Heart right ventricle (tissue), 16 donors: ENCODE measurements at places on chromosomes 2 and 18.

DNA sequence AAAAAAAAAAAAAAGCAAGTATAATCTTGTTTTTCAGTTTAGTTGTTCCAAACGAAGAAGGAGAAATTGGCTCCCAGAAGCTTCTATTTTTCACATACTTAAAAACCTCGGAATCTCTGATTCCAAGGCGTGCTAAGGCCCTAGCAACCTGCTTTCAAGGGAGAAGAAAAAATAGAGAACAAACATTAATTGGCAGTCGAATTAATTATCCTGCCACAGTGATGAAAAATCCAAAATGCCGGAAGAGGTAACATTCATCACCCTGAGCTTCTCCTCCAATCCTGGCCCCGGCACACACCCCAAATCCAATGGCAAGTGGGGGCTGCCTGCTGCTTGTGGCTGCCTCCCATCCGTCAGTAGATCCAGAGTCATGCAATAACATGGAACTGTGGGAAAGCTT, 250.2 kb upstream of the CHAC2 start:
- H3K4me1 ChIP-seq = no peaks in the 10 kb centered on the region
- no peak for DNase-seq
- H3K36me3 ChIP-seq = no peaks in the 10 kb centered on the region
- H3K27me3 ChIP-seq = no peaks in the 10 kb centered on the region
- H3K4me3 ChIP-seq = no peak overlapping the region

GRCh38 chr2:142742371-142743214, 134.9 kb upstream of the KYNU start:
- H3K36me3 ChIP-seq = no peaks in the 10 kb centered on the region
- no peak overlapping the region for H3K27ac ChIP-seq
- no peaks in the 10 kb centered on the region for H3K4me1 ChIP-seq
- no peaks in the 10 kb centered on the region for H3K27me3 ChIP-seq
- DNase-seq = no peak

- no peak overlapping the region for H3K27ac ChIP-seq
- DNase-seq = no peak
- H3K36me3 ChIP-seq = no peaks in the 10 kb centered on the region
Measured at GRCh38 chr2:240196716-240197461, 56.4 kb upstream of the OTOS start.

GRCh38 chr2:48248251-48248933, 281.6 kb upstream of the STON1 start:
- peaks cover 22% of the 10 kb centered on the region for H3K4me1 ChIP-seq
- no peak for DNase-seq
- H3K4me3 ChIP-seq = no peak overlapping the region
- no peaks in the 10 kb centered on the region for H3K36me3 ChIP-seq
- H3K27ac ChIP-seq = peak overlapping the region; percentile 59

DNA sequence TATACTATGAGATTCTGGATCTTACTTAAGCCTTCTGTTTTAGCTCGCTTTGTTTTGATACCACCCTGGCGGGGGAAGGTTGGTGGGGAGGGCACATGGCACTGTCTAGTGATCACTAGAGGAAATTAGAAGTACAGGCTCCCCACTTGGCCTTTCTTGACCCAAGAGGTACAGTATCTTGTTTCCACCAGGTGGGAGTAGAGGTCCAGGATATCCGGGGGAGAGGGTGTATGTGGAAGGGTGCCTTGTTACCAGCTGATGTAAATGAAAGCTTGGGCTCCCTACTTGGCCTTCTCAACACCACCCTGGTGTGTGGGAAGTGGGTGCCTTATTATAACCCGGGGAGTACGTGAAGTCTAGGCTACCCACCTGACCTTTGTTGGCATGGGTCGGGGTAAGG, 7.5 kb downstream of the GALNT1 start:
- H3K36me3 ChIP-seq = no peaks in the 10 kb centered on the region
- H3K4me1 ChIP-seq = peaks cover 18% of the 10 kb centered on the region
- no peaks in the 10 kb centered on the region for H3K27me3 ChIP-seq
- DNase-seq = no peak

GRCh38 chr18:68507781-68508180, 207.1 kb downstream of the TMX3 start:
- H3K36me3 ChIP-seq = no peaks in the 10 kb centered on the region
- H3K27ac ChIP-seq = no peak overlapping the region
- no peaks in the 10 kb centered on the region for H3K4me1 ChIP-seq
- no peak overlapping the region for H3K4me3 ChIP-seq
- no peak for DNase-seq
- no peaks in the 10 kb centered on the region for H3K27me3 ChIP-seq

- peaks cover 27% of the 10 kb centered on the region for H3K27me3 ChIP-seq
- no peaks in the 10 kb centered on the region for H3K4me1 ChIP-seq
- no peak overlapping the region for H3K27ac ChIP-seq
- H3K4me3 ChIP-seq = no peak overlapping the region
Measured at GRCh38 chr2:106531676-106532214, 44.6 kb downstream of the CD8B2 start.

DNA sequence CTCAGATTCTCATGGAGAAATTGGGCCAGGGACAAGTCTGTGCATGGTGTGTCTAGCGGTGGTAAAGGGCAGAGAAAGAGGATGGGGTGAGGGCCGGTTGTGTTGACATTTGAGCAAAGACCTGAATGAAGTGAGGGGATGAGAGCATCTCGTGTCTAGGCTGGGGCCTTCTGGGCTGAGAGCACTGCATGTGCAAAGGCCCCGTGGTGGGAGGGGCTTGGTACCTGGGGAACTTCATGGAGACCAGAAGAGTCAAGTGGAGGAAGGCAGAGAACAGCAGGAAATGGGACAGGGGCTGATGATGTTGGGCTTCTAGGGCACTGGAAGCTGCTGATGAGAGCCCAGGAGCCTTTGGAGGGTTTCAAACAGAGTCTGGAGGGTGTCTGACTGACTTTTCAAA, 76.8 kb downstream of the SH3BP4 start:
- no peak for DNase-seq
- H3K27ac ChIP-seq = no peak overlapping the region

DNA sequence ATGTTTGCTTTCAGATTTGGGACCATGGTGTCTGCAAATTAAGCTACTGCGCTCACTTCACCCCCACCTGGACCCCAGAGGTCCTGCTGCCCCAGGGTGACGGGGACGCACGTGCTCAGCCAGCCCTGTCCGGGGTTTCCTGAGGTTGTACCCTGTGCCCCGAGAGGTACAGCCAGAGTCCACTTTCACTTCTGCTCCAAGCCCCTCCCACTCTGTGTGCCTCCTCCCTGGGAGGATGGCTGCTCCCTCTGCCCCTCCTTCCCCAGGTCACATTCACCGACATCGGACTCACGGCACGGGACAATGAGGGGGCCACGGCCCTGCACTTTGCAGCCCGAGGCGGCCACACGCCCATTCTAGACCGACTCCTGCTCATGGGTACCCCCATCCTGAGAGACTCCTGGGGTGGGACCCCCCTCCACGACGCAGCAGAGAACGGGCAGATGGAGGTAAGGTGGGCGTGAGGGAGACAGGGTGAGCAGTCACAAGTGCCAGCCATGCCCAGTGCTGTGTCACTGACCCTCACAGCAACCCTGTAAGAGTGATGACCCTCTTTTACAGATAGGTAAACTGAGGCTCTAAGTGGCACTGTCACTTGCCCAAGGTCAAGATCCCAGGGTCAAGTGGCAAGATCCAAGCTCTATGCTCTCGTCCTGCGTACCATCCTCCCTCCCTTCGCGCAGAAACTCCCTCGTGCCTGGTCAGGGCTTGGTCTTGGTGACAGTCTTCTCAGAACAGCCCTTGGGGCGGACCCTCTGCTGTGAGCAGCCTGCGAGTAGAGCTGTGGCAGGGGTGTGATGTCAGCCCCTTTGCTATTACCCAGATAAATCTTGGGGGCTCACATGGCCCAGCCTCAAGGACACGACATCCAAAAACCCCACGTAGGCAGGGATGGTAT, 7.6 kb downstream of the ESPNL start:
- DNase-seq = no peak
- H3K36me3 ChIP-seq = no peaks in the 10 kb centered on the region
- H3K4me1 ChIP-seq = no peaks in the 10 kb centered on the region
- no peaks in the 10 kb centered on the region for H3K27me3 ChIP-seq
